CD4-positive, alpha-beta memory T cell (primary cell): ENCODE measurements at places on chromosomes 6 and 20. TPM values are rescaled to one million over a fixed set of nuclear protein-coding genes. Genes with fewer than 3 reads are reported as not detected.

GRCh38 chr6:89430201-89430962 is 2.6 kb upstream of the ANKRD6 start:
- DNase-seq, result no peak

DNA sequence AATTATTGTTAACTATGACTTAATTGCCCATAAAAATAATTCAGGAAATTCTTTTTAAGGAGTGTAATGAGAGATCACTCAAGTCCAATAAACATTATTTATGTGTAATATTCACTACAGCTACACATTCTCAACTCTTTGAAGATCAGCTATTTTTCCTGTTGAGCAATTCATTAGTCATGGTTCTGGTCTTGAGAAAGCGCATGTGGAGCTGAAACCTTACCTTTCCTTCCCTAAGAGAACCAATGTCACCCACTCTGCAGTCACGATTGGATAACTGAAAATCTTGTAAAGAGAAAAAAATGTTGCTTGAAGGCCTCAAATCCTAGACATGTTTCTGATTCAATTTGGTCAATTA is 736.9 kb upstream of the MARCKS start:
- DNase-seq, result no peak

PPARD gene
- 37.2 TPM for total RNA-seq

PTPRA gene
- 86.6 TPM for total RNA-seq

RAET1L gene
- total RNA-seq, result not detected

PI16 gene
- 5.8 TPM for total RNA-seq
